DMS53 (cell line): ENCODE measurements at places on chromosomes 1 and 21.

DNA sequence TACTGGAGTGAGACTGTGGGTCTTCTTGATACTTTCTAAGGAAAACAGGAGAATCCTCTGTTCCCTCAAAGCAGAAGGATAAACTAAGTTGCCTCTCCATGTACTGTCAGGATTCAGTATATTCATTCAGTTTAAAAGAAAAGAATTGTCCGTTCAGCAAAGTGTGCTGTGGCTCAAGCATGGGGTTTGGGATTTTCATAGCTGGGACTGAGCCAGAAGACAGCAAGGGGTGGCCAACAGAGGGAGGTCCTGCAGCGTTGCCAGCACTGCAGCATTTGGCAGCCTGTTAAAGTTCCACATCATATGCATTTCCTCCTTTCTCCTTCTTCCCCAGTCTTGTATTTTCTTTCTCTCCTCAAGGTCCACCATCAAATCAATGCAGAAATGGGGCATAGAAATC is 75.1 kb downstream of the DTL start:
- no peak for DNase-seq

DNA sequence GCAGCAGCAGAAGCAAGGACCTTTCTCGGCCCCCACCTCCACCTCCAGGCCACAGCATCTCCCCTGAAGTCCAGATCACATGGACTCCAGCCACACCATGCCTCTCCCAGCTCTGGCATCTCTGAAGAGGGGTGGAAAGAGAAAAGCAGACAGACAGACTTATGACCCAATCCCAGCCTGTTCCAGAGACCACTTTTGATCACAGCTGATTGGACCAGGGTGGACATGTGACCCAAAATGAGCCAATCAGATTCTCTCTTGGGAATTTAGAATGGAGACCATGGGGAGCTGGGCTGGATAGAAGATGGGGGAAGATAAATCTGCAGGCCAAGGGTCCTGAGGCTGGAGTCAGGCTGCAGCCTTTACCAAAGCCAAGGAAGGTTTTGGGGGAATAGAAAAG is 16.4 kb downstream of the HTR1D start:
- DNase-seq: no peak

- DNase-seq: peak; percentile 64
Measured at GRCh38 chr1:225651376-225651871, 1.5 kb downstream of the ENAH start.

DNA sequence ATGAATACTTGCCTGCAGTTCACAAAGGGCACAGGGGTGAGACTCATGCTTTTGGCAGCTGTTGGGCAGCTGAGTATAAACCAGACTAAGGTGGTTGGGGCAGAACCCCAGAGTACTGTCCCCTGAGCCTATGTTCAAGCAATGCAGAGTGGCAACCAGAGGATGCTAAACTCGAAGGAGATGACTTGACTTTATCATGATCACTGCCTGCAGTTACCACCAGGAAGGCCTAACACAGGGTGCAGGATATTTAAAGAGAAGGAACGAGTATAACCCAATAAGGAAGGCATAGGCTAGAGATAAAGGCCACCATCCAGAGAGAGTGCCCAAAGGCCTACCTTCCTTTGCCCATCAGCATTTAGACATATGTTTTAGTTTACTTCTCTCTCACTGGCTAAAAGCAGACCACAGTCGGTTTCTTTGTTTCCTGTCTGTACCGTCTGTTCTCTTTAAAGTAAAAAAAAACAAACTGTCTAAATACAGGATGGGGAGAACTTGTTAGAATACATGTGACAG is 83.3 kb downstream of the MPZL1 start:
- no peak for DNase-seq

DNA sequence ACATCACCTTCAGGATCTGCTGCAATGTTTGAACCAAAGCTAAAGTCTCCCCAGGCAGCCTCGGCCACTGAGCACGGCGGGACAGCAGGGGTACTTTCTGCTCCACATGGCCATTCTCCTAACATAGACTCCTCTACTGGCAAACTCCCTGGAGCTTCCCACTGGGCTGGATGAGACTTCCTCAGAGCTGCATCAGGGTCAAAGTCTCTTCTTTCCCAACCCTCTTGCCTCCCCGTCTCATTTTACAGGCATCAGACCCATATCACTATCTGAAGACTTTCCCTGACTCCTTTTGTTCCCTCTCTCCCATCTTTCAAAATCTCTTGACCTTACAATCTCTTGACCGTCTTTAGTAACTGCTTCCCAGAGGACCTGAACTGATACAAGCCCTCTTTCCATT is 42.2 kb upstream of the KIRREL1 start:
- no peak for DNase-seq

GRCh38 chr1:236543065-236543669 is 19.4 kb downstream of the LGALS8 start:
- peak; percentile 18 for DNase-seq

DNA sequence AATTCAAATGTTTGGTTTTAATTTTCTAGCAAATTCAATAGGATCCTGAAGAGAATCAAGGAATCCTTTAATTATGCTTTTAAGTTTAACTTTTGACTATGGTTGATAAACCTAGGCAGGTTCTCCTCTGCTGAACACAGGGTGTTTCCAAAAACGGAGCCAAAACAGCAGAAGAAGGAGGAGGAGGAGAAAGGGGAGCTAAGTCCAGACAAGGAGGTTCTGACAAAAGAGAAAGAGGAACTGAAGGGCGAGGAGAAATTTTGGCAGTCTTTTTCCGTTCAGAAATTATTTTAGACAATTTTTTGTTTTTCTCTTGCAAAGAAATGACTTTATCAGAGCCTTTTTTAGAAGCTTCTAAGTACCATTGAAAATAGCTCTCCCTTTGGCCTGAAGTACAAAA is 33.2 kb upstream of the FNBP1L start:
- DNase-seq: no peak

DNA sequence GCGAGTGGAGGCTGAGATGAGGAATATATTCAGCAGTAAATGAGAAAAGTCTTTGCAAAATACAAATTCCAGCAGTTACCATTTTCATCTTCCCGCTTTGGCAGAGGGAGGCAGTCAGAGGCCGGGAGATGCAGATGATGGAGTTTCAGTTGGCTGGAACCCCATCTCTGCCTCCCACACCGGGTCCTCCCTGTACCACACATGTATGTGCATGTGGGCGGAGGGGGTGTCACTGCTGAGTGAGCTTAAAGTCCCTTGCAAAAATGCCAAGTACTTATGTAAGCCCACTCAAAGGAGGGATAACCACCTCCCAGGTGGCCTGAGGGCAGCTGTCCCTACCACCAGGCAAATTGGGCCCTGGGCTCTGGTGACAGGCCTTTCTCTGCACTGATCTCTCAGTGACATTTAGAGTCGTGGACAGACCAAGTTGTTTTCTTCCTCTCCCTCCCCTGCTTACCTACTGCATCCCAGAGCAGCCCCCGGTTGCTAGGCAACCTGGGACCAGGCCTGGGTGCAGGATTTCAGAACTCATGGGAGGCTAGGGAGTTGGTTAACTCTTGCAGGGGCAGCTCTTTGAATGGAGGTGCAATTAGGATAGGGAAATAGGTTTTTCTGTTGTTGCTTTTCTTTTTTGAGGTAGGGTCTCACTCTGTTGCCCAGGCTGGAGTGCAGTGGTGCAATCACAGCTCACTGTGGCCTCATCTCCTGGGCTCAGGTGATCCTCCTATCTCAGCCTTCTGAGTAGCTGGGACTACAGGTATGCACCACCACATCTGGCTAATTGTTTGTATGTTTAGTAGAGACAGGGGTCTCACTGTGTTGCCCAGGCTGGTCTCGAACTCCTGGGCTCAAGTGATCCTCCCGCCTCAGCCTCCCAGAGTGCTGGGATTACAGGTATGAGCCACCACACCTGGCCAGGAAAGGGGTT is 17.1 kb upstream of the UBXN10 start:
- peak; percentile 17 for DNase-seq

GRCh38 chr1:7046314-7046713 is 261.1 kb downstream of the CAMTA1 start:
- no peak for DNase-seq

GRCh38 chr1:206666031-206666561 is 18.6 kb upstream of the MAPKAPK2 start:
- no peak for DNase-seq

GRCh38 chr1:241715435-241715834 is 63.4 kb downstream of the WDR64 start:
- no peak for DNase-seq

DNA sequence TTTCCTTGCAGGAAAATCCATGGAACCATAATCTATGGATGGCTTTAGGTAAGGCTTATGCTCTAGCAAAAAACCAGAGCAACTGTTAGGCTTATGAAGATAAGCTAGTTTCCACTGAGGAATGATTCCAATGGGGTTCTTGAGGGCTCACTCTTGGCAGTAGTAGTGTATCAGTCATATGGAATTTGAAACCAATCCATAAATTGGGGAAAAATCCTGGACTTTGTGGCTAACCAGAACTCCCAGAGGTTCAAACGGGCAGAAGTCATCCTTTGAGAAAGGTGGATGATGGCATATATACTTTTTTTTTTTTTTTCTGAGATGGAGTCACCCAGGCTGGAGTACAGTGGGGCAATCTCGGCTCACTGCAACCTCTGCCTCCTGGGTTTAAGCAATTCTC is 54.2 kb upstream of the ATF3 start:
- no peak for DNase-seq

DNA sequence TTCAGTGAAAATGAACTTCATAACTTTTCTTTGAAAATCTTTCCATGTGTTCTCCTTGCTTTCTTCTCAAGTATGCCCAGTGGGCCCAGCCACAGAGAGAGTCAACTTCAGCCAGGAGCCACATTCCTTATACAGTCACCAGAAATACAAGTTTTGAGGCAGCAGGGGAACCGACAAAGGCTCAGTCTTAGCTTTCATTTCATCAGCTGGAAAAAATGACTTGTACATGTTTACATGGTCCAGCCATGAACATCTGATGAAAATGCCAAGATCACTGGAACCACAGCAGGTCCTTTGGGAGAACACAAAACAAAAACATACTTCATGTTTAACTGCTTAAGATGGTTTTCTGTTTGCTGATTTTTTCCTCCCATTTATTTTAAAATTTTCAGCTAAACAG is 72.5 kb downstream of the SYDE2 start:
- DNase-seq: no peak

DNA sequence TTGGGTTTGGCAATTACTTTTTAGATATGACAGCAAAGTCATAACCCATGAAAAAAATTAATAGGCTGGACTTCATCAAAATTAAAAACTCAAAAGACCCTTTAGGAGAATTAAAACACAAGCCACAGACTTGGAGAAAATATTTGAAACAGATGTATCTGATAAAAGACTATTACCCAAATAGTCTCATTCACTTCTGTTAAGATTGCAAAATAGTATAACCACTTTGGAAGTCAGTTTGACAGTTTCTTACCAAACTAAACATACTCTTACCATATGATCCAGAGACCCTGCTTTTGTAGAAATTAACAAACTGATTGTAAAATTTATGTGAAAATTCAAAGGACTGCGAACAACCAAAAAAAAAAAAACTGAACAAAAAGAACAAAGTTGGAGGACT is 32.5 kb upstream of the SLC44A3 start:
- no peak for DNase-seq

DNA sequence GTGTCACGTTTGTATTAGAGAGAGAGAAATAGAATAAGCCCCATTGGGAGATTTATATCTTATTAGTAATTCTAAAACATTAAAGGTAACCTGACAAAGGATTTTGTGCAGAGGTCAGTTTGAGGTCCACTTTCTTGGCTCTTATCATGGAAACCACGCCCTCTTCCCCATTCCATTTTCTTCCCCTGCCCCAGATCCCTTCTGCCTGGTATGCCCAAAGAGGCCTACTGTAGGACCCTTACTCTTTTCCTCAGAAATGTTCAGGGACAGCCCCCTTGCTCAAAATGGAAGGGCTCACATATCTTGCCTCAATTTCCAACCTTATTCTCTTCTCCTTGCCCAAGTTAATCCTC is 9.6 kb downstream of the CCDC185 start:
- no peak for DNase-seq

GRCh38 chr1:36372617-36373016 is 13.1 kb downstream of the STK40 start:
- DNase-seq: no peak

DNA sequence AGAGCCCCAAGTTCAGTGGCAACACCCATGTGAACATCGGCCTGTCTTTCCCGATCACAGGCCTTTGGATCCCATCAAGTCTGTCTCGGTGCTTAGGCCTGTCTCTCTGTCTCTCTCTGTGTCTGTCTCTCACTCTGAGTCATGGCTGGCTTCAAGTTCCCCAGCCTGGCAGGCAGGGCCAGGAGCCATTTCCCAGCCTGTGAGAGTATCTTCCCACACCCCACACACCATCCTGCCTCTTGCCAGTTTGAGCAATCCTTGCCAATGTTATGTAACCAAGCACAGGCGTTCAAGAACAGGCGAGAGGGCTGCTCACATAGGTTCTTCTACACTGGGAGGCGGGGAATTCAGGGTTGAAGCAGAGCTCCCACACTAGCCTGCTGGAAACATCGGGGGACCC is 70.0 kb upstream of the TMEM51 start:
- no peak for DNase-seq

DNA sequence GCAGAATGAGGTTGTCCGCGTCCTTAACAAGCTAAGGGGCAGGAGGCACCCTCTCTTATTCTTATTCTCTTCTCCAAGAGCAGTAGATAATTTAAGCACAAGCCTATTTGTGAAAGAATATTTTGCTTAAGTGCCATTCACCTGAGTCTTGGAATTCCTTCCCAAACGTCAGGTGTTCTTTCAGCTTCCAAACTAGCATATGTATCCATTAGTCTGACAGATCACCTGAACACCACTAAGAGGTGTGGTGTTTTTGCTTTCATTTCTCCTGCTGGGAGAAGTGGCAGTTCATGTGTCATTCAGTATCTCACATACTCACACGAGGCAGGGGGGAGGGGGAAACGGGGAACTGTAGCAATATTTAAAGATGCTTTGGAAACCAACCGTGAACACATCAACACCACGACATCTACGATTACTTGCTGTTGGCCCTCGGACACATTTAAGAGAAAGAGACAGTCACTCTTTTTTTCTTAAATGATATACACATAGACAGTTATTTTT is 45.5 kb upstream of the RBM15 start:
- no peak for DNase-seq

DNA sequence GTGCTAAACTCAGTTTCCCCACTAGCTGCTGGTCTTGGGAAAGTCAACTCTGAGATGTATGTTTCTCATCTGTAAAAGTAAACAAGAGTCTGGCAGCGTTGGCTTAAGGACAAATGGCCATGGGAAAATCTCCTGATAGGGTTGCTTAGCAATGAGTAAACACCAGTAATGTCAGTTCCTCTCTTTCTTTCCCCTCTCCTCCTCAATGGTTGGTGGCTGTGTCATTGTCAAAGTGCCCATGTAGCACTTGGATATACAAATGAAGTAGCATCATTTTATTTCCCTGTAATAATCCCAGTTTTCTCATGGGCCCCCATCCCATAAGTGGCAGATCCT is 2.2 kb upstream of the FYB2 start:
- DNase-seq: peak; percentile 84

DNA sequence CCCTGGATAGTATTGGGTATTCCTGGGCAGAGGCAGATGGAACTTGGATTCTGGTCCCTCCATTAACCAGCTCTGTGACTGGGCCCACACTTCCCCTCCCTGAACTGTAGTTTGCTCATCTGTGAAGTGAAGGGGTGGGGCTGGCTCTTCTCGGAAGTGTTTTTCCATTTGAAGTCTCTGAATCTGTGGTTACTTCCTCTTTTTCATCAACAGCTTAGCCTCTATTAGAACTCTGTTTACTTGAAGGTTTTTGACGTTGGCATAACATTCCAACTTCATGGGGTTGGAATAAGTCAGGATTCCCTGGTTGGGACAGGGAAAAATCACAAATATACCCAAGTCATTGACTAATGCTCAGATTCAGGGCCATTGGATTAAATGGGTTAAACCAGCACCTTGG is 3.6 kb downstream of the KIAA0040 start:
- DNase-seq: no peak

- DNase-seq: no peak
Measured at GRCh38 chr1:184352776-184353175, 34.1 kb upstream of the C1orf21 start.

- DNase-seq: no peak
Measured at GRCh38 chr1:54547601-54548388, at the start of gene ACOT11. Gene ACOT11, plus strand, starts transcription at chr1:54548228. Its CDS starts 82 bp downstream, at chr1:54548310.
